Skeletal muscle cell (primary cell): ENCODE measurements at places on chromosomes 7 and 10.

DNA sequence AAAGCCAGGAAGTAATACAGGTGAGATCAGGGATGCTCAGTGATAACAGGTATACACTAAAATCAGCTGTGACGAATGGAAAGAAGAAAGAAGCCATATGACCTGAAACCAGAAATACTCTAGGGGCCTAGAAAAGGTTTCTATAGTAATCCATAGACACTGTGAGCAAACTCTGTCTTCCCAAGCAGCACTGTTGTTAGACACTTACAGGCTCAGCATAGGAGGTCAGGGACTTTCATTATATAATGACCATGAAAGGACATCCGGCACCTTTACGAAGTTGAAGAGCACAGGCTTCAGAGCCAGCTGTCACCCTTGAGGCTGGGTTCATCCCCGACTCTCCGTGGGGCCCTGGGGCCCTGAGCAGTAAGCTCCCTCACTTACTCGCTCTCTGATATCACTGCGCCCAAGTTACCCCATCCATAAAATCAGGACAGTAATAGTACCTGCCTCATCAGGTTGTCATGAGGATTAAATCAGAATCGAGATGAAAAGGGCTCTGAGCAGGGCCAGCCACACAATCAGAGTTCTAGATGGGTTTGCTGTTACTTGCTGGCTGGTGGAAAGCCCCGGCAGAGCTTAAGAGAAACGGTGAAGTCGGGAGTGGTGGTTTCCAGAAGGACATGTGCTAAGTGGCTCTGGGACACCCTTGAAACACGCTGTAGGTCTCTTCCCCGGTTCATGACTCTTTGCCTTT lies 79.5 kb downstream of the ITIH5 start:
- no peak for DNase-seq

DNA sequence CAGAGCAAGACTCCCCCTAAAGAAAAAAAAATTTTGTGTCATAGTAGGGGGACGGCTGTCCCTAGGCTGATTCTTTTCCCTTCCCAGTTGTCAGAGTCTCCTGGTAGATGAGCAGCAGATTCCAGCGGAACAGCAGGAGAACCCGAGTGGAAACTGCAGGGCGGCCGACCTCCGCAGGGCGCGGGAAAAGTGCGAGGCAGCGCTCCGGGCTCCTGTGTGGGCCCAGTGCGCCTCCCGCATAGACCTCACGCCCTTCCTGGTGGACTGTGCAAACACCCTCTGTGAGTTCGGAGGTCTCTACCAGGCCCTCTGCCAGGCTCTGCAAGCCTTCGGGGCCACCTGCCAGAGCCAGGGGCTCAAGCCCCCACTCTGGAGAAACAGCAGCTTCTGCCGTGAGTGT lies 46.0 kb downstream of the ZAN start:
- no peak for DNase-seq

DNA sequence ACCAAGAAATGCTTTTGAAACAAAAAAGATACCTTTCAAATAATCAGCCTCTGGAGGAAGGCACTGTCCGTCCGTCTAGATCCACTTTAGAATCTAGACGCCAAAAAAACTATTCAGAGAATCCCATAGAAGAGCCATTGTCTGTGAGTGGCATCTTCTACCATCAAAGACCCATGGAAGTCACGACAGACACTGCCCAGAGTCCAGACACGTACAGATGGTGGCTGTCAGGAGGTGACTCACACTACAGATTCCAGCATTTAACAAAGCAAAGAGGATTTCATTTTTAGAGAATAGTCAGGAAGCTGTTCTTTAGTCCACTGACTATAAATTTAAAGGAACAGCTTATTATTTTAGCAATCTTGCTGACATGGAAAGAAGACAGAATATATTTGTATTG lies 11.7 kb downstream of the C1QL3 start:
- DNase-seq: no peak

GRCh38 chr7:33107136-33108066 lies 1.8 kb downstream of the RP9 start:
- peak; percentile 10 for DNase-seq

DNA sequence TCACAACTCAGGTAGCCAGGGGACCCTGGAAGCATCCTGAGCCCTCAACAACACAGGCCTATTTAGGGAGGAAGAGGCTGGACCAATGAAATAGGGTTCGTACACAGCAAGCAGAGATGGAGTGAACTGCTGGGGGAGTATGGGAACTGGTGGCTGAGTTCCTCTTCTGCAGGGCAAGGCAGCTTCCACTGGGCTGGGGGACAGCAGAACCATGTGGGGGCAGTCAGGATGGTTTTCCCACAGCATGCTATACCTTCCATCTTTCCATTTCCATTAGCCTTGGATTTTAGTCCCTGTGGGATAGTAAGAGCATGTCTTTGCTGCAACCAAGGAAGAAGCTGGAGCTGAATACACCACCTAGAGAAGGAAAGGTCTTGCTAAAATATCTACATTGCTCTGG lies 370.6 kb downstream of the CCSER2 start:
- DNase-seq: no peak

DNA sequence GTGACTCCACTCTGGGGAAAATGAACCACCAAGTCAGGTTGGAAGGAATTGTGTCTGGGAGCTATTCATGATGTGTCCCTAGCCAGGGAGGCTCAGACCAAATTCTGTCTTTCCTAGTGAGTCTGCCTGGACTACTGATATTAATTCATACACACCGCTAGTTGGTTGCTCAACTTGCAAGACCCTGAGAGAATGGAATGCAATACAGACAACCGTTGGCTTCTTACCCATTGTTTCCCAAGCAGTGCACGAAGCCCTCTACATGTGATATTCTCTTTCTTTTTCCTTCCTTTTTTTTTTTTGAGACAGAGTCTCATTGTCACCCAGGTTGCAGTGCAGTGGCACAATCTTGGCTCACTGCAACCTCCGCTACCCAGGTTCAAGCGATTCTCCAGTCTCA lies 19.4 kb upstream of the SRGN start:
- no peak for DNase-seq

DNA sequence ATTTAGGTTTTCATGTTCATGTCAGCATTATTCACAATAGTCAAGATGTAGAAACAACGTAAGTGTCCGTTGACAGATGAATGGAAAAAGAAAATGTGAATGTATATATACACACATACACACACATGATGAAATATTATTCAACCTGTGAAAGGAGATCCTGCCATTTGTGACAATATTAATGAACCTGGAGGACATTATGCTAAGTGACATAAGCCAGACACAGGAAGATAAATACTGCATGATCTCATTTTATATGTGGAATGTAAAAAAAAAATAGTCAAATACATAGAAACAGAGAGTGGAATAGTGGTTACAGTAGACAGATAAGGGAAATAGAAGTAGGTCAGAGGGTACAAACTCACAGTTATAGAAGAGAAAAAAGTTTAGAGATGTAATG lies 651.1 kb upstream of the MKI67 start:
- DNase-seq: no peak

- no peak for DNase-seq
Measured at GRCh38 chr7:110780712-110781111, 310.2 kb upstream of the LRRN3 start.

DNA sequence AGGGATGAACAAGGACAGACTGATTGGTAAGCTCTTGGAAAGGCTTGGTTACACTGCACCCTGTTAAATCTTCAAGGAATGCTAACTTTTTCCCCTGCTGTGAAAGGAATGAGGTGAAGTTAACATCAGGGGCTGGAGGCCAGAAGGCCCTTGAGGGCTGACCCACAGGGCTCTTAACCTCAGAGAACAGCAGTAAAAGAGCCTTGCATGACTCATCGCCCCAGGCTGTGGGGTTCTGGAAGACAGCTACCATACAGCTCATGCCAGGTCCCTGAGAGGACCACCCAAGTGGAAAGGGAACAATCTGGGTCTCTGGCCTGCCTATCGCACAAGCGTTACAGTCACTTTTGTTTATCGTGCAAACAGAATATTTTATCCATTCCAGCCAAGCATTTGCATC lies 54.4 kb downstream of the CYP2C9 start:
- DNase-seq: no peak

DNA sequence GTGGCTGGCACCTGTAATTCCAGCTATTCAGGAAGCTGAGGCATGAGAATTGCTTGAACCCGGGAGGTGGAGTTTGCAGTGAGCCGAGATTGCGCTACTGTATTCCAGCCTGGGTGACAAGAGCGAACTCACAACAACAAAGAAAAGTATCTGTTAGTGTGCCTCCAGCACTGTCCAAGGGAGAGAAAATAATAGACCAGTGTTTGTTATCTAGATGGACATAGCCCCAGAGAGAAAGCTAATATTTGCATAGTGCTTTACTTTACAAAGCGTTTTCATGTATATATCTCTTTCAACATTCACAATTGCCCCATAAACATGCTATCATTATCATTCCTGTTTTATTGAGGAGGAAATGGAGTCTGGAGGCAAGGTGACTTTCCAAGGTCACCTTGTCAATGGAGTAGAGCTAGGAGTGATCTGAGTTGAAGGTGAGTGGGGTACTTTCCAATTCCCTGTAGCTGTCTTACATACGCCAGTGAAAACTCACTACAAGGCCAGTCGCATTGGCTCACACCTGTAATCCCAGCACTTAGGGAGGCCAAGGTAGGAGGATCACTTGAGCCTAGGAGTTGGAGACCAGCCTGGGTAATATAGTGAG lies 49.7 kb upstream of the KIF5B start:
- no peak for DNase-seq

DNA sequence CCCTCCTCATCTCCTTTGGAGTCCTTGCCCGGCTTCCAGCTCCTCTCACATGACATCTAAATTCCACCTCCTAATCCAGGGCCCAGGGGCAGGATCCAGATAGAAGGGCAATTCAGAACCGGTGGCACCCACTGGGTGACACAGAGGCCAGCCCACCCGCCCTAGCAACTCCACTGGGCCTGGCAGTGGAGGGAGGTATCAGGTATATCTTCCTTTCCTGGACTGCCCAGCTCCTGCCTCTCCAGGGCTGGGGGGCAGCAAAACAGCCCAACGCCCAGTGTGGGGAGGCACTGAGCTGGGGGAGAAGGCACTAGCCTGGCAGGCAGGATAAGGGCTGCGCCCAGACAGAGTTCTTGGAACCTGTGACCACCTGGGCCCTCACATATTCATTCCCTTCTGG lies 10.4 kb upstream of the TRIM8 start:
- no peak for DNase-seq

DNA sequence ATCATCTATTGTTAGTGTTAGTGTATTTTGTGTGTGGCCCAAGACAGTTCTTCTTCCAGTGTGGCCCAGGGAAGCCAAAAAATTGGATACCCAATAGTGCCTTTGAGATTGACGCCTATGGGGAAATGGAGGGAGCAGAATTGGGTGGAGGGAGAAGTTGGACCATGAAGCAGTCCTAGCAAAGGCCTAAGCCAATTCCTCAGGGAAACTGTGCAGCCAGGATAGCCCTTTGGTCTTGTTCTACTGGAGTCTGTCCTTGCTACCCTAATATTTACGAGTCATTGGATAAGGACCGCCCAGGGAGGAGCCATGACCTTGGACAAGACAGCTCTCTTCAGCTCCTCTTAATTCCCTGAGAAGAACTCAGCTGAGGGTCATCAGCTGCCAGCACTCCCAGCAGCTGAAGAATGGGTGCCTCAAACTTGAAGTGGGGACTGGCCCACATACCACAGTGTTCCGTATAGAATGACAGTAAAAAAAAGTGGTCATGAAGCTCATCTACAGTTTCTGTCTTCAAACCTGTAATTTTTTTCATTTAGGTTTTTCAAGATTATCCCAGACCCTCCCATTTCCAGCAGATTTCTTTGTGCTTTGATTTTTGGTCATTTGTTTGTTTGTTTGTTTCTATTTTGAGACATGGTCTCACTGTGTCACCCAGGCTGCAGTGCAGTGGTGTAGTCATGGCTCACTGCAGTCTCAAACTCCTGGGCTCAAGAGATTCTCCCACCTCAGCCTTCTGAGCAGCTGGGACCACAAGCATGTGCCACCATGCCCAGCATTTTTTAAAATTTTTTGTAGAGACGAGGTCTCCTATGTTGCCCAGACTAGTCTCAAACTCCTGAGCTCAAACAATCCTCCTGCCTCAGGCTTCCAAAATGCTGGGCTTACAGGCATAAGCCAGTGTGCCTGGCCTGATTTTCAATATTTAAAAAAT lies 81.2 kb downstream of the C1GALT1 start:
- no peak for DNase-seq

DNA sequence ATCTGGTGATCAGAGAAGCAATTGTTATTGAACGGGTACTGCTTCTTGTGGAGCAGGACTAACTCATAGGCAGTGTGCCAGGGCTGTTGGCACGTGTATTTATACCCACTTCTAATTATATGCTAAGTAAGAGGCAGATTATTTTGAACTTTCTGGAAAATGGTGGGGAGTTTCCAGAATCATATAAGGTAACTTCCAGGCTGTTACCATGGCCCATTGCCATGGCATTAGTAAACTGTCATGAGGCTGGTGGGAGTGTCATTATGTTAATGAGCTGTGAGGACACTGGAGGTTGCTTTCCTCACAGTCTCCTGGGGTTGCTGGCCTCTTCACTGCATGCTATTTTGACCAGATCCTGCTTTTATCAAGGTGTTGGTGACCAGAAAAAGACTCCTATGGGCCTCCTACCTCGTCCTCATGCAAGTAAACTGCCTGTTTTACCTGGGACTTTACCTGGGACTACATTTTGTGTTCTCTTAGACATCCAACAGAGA lies 122.6 kb downstream of the KCND2 start:
- DNase-seq: no peak

DNA sequence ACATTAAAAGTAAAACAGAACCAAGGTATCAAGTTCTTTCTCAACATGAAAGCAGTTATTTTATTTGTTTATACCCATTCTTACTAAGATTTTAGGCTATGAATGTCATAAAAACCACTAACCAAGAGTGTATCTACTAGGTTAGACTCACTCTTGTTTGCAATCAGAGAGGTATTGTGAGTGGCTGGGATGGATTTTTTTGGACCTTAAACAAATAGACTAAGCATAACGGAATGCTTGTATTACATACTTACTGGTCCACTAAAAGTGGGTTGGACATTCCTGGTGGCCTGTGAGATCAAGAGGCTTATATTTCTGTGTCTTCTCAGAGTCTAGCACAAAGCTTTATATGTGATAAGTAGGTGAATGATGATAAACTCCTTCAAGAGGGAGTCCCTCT lies 32.6 kb upstream of the CBLL1 start:
- no peak for DNase-seq

DNA sequence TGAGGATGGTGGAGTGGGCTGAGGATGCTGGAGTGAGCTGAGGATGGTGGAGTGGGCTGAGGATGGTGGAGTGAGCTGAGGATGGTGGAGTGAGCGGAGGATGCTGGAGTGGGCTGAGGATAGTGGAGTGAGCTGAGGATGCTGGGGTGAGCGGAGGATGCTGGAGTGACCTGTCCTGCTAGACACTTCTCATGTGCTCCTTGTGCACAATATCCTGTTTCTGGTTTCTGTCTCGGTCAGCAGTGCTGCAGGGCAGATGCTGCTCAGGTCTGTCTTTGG lies 29.2 kb downstream of the ANXA8 start:
- no peak for DNase-seq

GRCh38 chr7:100673942-100674410 lies 436 bp downstream of the GNB2 start:
- no peak for DNase-seq

DNA sequence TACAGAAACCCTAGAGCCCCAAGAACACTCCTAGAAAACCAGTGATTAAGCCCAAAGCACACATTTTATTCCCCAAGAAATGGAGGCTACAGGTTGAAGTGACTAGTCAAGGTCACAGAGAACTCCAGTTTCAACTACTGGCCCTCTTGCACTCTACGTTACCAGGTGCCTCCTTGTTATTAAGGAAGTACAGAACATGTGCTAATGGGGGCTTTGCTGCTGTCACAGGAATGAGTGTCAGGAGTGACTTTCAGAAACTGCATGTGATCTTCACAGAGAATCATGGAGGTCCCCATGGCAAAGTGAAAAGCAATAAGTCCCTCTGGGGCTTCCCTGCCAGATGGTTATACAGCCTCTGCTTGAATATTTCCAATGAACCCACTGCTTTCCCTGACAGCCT lies 19.3 kb downstream of the JAZF1 start:
- no peak for DNase-seq
